ENCODE measurements at places on chromosomes 16 and 17.

DNA sequence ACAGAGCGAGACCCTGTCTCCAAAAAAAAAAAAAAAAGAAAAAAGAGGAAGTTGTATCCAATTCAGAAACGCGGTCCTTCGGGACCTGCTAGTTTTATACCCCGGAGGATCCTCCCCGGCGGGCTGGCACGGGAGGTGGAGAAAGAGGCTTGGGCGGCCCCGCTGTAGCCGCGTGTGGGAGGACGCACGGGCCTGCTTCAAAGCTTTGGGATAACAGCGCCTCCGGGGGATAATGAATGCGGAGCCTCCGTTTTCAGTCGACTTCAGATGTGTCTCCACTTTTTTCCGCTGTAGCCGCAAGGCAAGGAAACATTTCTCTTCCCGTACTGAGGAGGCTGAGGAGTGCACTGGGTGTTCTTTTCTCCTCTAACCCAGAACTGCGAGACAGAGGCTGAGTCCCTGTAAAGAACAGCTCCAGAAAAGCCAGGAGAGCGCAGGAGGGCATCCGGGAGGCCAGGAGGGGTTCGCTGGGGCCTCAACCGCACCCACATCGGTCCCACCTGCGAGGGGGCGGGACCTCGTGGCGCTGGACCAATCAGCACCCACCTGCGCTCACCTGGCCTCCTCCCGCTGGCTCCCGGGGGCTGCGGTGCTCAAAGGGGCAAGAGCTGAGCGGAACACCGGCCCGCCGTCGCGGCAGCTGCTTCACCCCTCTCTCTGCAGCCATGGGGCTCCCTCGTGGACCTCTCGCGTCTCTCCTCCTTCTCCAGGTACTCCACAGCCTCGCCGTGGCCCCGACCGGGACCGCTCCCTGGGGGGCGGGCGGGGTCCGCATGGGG, at the start of gene CDH3:
CDH3 (plus strand) TSS at position 596 of the 779 bp plus-strand sequence; CDS start at position 666, 70 bp downstream.
- DNase-seq: no peak

DNA sequence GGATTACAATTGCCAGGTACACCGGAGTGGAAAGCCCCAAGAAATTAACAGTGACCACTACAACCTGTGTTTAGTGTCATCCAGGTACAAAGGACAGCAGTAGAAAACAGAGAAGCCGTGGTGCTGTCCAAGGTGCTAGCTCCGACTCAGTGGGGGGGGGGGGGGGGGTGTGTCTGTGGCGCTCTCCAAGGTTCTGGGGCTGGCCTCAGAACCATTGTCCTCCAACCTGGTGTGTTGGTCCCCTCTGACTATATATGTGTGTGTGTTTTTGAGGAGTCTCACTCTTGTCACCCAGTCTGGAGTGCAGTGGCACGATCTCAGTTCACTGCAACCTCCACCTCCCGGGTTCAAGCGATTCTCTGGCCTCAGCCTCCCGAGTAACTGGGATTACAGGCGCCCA, 5.8 kb upstream of the ZNF23 start:
- no peak for DNase-seq

DNA sequence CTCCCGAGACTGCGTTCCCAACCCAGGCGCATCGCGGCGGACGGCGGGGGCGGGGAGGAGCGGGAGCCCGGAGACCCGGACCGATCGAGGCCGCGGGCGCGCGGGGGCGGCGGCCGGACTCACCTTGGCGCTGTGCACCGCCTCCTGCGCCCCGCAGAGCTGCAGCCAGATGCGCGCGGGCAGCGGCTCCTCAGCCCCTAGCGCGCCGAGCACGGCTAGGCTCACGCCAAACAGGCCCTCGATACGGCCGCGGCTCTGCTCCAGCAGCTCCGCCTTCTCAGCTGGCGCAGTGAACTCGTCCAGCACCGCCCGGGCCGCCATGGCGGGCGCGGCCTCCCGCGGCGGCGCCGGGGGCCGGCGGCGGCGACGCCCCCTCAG, 339 bp downstream of the N4BP1 start:
- DNase-seq: no peak

DNA sequence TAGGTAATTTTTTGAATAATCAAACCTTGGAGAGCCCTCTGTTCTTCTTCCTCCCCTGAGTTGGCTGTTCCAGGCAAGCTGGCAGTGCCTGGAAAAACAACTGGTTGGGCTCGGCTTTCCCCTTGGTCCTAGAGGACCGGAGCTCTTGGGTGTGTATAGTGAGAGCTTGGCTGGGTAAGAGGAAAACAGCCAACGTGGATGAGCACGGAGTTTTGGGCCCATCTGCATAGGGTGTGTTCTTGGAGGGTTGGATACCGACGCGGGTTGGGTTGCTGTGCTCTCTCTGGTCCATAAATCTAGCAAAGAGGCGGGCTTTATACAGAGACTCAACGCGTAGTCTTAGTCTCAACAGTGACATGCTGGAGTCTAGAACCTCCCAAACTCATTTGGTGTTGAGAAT, 23.2 kb downstream of the ITGB3 start:
- DNase-seq: no peak

DNA sequence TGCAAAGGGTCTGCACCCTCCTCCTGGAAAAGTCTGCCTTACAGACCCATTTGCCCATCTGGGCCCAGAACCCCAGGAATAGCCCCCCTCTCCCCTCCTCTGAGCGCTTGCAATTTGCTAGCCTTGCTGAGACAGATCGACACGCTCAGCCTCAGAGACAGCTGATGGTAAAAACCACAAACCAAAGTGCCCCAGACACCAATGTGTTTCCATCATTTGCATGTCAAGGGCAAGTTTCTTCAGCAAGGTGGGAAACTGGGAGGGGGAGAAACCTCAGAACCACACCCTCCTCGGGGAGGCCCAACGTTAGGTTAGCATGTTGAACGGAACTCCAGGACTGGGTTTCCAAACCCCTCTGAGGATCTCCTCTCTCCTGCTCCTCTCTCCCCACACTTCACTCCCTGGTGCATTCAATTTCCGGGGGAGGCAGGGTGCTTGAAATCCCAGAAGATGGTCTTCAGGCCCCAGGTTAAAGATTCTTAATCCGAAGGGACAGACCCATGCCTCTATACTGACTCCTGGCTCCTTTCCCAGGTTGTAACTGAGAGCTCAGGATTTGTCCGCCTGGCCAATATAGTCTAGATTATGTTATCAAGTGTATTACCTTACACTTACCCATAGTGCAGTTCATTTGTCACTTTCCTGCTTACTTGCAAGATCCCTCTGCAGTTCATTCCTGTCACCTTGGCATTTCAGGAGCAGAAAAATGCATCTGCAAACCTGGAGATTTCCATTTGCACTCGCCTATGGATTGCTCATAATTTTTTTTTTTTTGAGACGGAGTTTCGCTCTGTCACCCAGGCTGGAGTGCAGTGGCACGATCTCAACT, 1.3 kb upstream of the CUEDC1 start:
- no peak for DNase-seq
